ENCODE measurements at places on chromosomes 13 and 19.

DNA sequence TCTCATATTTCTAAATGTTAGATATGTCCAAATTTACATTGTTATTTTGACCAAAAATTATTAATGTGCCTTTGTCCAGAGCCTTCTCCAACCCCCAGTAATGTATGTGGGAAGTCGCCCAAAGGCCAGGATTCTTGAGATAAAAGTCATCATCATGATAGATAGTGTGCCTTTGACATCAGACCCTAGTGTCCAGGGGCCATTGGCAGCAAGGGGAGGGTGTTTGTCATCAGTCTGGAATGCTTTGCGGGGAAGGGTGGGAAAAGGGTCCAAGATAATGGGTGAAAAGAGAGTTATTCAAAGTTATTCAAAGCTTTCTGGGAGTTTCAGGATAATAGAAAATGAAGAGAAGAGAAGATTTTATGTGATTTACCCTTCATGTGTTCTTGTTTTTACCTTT lies 909.5 kb upstream of the GPC6 start:
- DNase-seq: no peak

DNA sequence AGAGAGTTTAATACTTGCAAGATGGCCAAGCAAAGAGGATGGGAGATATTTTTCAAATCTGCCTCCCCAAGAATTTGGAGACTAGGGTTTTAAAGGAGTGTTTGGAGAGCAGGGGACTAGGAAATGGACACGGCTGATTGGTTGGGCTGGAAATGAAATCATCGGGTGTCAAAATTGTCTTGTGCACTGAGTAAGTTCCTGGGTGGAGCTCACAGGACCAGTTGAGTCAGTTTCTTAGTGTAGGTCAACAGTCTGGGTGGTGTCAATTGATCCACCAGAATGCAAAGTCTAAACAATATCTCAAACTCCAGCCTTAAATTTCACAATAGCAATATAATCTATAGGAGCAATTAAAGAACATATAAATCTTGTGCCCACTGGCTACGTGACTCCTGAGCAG lies 23.0 kb upstream of the CEACAM4 start:
- DNase-seq: no peak

GRCh38 chr13:62035981-62036380 lies 620.3 kb upstream of the PCDH20 start:
- DNase-seq: peak; percentile 57

DNA sequence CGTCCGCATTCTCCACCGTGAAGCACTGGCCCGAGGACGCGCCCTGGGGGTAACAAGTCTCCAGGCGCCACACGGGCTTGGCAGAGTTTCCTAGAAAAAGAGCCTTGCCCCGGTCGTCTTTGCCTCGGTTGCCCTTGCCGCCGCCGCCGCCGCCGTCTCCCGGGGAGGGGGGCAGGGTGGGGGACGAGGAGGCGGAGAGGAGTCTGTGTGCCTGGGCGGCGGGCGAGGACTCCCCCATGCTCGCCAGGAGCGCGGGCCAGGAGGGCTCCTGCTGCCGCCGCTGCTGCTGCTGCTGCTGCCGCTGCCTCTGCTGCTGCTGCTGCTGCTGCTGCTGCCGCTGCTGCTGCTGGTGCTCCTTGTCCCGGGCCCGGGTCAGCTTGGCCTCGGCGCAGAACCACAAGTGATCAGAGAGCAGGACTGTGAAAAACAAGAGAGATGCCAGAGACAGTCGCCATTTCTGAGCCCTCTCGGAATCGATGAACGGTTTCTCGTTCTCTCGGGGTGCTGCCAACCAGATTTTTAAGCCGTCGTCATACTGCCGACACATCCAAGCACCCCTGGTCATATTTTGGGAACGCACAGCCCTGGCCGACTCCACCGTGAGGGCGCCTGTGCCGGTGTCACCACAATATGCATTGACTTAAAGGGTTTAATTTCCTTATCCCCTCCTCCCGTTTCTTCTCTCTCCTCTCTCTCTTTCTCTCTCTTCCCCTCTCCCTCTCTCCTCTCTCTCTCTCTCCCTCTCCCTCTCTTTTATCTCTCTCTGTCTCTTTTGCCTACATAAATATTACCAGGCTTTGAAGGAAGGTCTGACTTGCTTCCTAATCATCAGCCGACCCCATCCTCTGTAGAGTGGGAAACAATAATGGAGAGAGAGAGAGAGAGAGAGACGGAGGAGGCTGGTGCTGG lies 349.1 kb downstream of the LIG4 start:
- peak; percentile 85 for DNase-seq

DNA sequence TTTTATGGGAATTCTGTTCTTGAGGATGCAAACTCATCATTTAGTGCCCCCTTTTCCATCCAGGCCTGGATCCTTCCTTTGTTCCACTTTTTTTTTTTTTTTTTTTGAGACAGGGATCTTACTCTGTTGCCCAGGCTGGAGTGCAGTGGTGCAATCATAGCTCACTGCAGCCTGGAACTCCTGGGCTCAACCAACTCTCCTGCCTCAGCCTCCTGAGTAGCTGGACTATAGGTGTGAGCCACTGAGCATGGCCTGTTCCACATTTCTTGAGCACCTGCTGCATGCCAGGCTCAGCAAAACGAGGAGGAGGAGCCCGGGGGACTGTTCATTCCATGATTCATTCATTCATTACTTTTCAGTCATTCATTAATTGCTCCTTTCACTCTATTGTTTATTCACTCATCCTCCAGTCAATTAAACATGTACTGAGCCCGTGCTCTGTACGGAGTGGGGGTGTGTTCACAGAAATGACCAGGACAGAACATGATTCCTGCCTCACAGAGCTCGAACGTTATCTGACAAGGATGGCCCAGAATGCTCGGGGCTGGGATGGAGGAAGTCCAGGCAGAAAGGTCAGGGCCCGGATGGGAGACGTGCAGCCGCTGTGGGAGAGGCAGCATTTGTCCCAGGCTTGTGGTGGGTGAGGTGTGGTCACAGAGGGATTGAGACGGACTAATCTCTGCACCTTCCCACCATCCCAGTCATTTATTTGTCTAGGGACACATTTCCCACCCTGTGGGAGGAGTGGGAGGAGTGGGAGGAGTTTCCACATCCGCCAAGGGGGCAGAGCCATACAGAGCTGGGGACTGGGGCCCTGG lies 51.2 kb upstream of the SHKBP1 start:
- DNase-seq: no peak

GRCh38 chr19:17220207-17220758 lies 5.1 kb downstream of the USE1 start:
- no peak for DNase-seq

DNA sequence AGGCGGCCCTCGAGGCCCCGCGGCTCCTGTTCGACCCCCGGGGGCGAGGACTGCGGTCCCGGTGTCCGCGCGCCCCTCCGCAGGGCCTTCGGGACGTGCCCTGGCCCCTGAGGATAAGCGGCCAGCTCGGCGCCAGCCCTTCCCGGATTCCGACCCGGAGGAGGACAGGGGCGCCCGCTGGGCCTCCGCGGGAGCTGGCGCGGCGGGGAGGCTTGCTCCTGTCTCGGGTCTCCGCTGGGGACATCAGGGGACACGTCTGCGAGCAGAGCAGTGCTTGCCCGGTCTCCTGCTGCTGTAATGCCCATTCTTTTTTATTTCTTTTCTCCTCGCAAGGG lies 829 bp downstream of the B3GLCT start:
- DNase-seq: no peak

- no peak for DNase-seq
Measured at GRCh38 chr13:41383386-41383785, 72.3 kb downstream of the NAA16 start.

GRCh38 chr19:28905996-28906395 lies 307.0 kb downstream of the UQCRFS1 start:
- no peak for DNase-seq

DNA sequence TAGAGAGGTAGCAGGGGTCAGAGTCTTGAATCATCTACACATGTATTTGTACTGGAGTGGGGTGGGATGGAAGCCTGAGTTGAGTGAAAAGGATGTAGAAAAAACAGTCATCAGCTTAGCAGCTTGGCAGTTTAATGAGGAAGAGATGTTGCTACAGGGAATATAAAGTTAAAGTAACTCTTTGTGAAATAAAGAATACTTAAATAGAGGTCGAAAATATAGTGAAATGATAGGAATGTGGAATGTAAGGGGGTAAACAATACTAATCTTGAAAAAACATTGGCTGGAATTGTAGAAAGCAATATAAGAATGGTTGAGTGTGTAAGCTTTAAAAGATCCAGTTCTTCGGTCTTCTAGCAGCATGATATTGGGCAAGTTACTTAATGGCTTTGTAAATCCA lies 22.7 kb downstream of the NUP58 start:
- DNase-seq: no peak

DNA sequence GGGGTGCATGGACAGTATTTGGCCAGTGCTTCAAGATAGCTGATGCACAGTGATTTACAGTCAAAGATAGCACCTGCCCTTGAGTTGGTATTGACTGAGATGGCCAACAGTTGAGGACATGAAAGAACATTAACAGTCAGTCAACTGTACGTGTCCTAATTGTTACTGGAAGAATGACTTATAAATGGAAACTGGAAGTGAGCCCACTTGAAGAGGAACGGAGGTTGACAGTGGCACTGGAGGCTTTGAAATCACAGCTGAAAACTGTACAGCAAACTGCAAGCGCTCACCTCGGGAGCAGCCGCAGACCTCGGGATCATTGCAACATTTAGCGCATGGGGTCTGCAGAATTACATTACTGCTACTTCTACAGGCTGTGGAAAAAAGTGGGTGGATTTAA lies 77.1 kb downstream of the GGACT start:
- peak; percentile 33 for DNase-seq

DNA sequence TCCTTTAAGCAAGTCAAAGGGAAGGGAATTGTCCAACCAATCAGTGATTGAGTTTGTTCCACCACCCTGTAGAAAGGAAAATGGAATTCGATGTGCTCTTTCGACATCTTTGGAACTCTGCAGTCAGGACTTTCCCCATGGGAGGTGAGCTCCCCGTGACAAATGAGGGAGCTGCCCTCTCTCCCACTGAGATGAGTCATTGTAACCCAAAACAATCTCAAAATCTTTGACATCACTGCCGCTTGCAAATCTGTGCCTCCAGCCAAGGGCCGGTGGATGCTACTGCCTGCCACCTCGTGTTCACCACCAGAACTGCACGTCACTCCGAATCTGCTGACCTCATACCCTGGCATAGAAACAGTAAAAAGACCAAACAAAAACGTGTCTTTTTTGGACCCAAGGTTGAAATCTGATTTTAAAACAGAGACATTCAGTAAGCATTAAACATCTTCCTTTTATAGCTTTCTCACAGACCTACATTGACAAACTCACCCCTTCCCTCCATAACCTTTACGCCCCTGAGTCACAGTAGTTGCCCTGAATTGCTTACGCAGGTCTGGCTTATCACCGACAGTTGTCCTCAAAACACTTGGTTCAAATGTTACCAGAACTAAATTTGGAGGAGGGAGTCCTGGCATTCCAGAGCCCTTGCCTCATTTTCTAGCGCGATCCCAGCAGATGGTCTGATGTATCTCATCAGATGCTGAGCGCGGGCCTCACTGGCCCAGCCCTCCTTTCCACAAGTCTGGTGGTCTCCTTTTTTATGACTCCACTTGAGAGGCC lies 105.2 kb downstream of the COL4A2 start:
- DNase-seq: peak; percentile 38

- no peak for DNase-seq
Measured at GRCh38 chr13:57784633-57785032, 153.1 kb downstream of the PCDH17 start.

GRCh38 chr19:21508198-21508597 lies 2.8 kb downstream of the ZNF429 start:
- no peak for DNase-seq

DNA sequence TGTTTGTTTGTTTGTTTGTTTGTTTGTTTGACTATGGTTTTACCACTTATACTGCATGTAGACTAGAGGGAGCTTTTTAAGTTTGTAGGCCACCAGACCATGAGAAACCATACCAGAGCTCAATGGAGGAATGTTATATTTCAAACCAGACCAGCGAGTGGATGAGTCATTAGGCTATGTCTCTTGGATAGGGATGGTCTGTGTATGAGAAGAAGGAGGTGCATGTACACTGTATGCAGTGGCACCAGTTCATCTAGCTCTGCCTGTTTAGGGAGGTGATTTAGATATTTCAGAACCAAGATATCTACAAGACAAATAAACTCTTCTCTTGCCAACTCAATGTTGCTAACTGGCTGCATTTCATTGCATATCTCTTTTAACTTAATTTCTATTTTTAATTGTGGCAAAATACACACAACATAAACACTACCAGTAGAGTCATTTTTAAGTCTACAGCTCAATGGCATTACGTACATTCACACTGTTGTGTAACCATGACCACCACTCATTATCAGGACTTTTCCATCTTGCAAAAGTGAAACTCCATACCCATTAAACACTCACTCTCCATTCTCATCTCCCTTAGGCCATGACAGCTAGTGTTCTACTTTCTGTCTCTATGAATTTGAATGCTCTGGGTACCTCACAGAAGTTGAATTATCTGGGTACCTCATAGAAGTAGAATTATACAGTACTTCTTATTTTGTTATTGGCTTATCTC lies 29.2 kb downstream of the SYDE1 start:
- DNase-seq: no peak

DNA sequence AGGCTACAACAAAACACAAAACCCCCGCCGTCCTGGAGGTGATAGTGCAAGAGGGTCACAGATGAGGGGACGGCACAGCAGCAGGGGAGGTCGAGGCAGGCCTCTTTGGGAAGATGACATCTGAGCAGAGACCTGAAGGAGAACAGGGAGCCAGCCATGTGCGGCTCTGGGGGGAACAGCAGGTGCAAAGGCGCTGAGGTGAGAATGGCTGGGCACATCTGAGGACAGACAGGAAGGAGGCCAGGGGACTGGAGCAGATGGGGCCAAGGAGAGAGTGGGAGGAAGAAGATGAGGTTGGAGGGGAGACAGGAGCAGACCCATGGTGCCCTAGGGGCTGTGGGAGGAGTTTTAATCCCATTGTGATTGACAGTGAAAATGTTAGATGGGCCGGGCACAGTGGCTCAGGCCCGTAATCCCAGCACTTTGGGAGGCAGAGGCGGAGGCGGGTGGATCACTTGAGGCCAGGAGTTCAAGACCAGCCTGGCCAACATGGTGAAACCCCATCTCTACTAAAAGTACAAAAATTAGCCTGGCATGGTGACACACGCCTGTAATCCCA lies 1.8 kb upstream of the CKM start:
- DNase-seq: no peak

- DNase-seq: no peak
Measured at GRCh38 chr19:3573162-3573857, 566 bp downstream of the HMG20B start.

- DNase-seq: no peak
Measured at GRCh38 chr19:37583340-37583739, 11.3 kb downstream of the ZNF571 start.

GRCh38 chr19:5987077-5987818 lies 9.3 kb upstream of the RANBP3 start:
- DNase-seq: peak; percentile 76

GRCh38 chr19:56813531-56813930 lies 27.0 kb downstream of the PEG3 start:
- DNase-seq: no peak

GRCh38 chr19:4049432-4049831 lies 17.3 kb downstream of the ZBTB7A start:
- no peak for DNase-seq

- DNase-seq: no peak
Measured at GRCh38 chr13:50104493-50104892, 89.2 kb downstream of the KCNRG start.
